ENCODE measurements at places on chromosomes 4 and X. TPM values are rescaled to one million over a fixed set of nuclear protein-coding genes. Genes with fewer than 3 reads are reported as not detected.

Gene SHISA3
- total RNA-seq, result not detected

Gene NWD2
- not detected for total RNA-seq

Gene HS3ST1
- 0.19 TPM for total RNA-seq

Gene NIPAL1
- 1.3 TPM for total RNA-seq

Gene CT45A5
- total RNA-seq, result not detected

Gene LEF1
- 73.4 TPM for total RNA-seq

Gene TMEM150C
- total RNA-seq, result not detected

Gene GPC3
- not detected for total RNA-seq

Gene MAGEC2
- not detected for total RNA-seq

Gene IDS
- total RNA-seq, result 127 TPM

Gene CCSER1
- 0.78 TPM for total RNA-seq

Gene SORCS2
- 0.26 TPM for total RNA-seq

Gene PABPC5
- total RNA-seq, result not detected

Gene HTR2C
- not detected for total RNA-seq

Data from activated T-helper 17 cell treated with anti-CD3 and anti-CD28 coated beads, Interleukin-2, amount 50 U/mL, for 72 hours (primary cell).